ENCODE measurements at places on chromosomes 12 and 14.

- no peak for DNase-seq
Measured at GRCh38 chr14:50051106-50051505, 65.3 kb downstream of the VCPKMT start.

- DNase-seq: no peak
Measured at GRCh38 chr12:105862163-105862821, 276.5 kb downstream of the NUAK1 start.

- DNase-seq: no peak
Measured at GRCh38 chr14:105415481-105416428, 3.9 kb upstream of the MTA1 start.

DNA sequence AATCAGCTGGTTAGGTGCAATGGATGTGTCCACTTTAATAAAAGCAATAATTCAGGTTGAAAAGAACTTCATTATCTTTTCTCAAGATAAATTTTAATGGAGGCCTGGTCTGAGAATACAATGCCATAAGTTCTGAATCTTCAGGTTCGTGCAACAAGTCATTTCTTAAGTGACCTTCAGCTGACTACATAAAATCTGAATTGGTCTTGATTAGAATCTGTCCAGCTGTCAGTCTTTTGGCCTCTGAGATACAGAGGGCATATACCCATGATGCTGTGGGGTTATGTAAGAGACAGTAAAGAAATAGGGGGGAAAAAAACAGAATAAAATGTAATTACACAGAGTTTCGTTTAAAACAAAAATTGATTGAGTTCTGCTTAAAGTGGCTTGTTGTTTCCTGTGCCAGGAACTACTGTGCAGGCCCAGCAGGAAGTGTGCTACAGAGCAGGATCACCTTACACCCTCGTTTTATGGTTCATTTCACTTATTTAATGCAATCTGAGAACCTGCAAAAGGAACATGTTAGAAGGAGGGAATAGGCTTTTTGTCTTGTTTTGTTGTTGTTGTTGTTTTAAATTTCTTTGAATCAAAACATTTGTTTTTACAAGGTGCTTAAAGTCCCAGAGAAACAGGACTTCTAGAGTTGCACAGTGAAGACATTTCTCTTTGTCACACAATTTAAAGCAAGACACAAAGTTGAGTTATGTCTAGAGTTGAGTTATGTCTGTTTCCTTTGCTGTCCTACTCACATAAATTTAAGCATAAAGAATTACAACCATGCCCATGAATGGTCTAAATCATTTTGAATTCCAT lies 64.2 kb downstream of the LGR5 start:
- DNase-seq: peak; percentile 23

DNA sequence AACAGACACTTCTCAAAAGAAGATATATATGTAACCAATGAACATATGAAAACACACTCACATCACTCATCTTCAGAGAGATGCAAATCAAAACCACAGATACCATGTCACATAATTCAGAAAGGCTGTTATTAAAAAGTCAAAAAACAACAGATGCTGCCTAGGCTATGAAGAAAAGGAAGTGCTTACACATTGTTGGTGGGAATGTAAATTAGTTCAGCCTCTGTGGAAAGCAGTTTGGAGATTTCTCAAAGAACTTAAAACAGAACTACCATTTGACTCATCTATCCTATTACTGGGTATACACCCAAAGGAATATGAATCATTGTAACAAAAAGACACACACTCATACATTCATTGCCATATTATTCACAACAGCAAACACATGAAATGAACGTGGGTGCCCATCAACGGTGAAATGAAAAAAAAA lies 35.1 kb downstream of the EIF2S3B start:
- DNase-seq: no peak

DNA sequence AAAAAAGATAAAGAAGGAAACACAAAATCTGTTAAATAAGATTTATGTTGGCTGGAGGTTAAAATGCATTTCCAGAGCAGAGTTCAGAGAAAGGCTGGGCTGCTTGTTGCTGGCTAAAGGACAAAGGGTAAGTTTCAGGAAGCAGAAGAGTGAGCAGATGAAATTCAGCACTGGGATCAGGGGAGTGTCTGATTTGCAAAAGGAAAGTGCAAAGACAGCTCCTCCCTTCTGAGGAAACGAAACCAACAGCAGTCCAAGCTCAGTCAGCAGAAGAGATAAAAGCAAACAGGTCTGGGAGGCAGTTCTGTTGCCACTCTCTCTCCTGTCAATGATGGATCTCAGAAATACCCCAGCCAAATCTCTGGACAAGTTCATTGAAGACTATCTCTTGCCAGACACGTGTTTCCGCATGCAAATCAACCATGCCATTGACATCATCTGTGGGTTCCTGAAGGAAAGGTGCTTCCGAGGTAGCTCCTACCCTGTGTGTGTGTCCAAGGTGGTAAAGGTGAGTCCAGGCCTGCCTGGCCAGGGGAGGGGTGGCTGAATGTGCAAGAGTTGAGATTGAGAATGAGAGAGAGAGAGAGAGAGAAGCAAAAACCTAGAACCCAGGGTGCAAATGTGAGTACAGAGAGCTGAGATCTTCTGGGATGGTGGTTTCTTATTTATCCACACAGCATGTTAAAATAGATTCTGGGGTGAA lies at the start of gene OAS1:
OAS1 (plus strand) TSS at position 251 of the 703 bp plus-strand sequence; CDS start at position 329, 78 bp downstream.
- no peak for DNase-seq

DNA sequence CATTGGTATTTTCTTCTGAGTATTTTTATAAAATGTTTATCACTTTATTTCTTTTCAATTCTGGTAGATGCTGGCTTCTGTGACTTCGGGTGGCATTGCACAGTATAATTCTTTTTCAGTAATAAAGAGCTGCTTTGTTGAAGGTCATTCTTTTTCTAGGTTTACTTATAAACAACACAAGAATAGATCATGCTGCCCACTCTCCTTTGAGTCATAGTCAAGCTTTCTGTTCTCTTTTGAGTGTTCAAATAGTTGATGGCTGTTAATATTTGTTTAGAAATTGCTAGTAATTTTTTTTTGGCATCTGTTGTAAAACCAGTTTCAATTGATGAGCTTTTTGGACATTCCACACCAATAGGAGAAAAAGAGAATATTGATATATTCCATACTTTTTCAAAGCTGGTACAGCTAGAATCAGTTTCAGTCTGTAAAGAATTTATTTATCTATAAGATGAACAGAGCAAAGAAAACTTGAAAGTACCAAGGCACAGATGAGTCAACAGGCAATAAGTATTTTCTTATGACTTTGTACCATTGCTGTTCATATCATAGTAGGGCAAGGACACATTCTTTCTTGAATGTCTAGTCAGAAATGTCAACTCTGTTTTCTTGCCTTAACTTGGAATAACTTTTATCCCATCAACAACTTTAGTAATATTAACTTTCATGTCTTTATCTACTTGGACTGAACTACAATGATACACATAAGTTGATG lies 513.0 kb upstream of the SEL1L start:
- no peak for DNase-seq

- DNase-seq: no peak
Measured at GRCh38 chr12:116130431-116130830, 147.1 kb downstream of the MED13L start.

DNA sequence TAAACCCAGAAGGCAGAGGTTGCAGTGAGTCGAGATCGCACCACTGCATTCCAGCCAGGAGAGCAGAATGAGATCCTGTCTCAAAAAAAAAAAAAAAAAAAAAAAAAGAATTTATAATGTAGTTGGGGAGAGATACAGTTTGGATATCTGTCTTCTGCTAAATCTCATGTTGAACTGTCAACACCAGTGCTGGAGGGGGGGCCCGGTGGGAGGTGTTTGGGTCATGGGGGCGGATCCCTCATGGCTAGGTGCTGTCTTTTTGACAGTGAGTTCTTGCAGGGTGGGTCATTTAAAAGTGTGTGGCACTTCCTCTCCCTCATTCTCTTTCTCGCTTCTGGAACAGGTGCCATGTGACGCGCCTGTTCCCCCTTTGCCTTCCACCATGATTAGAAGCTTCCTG lies 32.8 kb downstream of the CLIP1 start:
- no peak for DNase-seq

DNA sequence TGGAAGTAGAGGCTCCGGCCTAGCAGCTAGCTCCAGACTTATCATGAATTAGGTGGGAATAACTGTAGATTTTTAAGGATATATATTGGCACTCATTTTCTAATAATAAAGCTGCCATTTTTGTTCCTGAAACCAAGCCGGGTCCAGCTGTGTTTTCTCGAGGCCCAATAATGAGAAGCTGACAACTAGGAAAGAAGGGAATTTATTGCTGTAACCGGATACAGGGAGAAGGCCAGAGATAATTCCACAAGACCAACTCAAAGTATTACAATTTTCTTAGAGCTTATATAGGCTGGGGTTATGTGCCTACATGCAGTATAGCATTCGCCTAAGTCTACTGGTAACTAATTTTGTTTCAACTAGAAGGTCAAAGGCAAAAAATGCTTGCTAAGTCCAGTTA lies 122.3 kb upstream of the FBXO33 start:
- no peak for DNase-seq

DNA sequence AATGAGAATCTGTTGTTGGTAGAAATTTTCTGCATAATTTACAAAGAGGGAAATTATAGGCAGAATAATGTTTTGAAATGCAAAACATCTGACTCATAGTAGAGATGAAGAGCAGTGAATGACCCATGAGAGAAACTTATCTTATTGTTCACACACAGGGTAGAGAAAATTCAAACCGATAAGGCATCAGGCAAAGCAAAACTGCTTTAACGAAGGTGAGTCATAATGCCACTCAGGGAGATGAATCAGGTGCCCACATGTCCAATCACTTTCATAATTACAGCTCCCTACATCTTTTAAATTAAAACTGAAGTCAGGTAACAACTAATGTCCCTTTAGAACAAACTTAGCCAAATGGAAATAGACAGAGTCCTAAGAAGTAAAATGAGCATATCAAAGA lies 265.6 kb upstream of the GARIN6 start:
- DNase-seq: no peak

DNA sequence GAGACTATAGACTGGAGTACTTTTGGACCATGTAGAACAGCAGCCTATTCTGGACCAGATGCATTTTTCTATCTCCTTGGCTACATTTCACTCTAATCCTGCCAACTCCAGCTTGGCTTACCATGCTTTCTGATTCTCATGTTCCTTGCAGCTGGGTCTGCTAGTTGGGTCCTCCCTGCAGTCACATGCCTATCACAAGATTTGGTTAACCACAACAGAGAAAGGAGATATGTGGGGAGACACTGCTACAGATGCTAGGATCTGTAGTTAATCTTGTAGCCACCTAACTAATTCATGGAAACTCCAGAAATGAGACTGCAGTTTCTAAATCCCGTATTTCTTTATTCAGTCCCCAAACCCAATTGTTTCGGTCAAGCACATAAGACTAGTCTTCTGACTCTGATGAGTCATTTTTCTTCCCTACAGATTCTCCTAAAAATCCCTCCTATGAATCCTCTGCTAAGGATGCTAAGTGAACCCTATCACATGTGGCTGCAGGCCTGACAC lies 410.6 kb downstream of the DAD1 start:
- no peak for DNase-seq

DNA sequence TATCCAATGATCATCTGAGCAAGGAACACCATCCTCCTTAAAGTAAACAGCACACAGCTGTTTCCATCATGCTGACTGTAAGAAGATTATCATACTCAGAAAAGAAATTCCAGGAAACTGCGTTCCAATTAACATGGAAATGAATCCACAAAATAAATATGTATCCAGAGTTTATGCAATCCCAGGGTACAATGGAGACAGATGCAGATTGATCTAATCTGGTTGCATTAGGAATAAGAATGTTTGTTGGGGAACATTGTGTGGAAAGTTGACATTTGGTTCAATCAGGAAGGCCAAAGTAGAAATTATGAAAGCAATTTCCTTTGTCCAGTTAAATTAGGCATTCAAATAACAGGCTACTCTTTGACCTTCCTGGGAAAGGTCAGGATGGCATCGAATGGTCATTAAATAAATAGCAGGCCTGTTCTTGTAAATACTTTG lies 236.9 kb upstream of the AMIGO2 start:
- DNase-seq: no peak

DNA sequence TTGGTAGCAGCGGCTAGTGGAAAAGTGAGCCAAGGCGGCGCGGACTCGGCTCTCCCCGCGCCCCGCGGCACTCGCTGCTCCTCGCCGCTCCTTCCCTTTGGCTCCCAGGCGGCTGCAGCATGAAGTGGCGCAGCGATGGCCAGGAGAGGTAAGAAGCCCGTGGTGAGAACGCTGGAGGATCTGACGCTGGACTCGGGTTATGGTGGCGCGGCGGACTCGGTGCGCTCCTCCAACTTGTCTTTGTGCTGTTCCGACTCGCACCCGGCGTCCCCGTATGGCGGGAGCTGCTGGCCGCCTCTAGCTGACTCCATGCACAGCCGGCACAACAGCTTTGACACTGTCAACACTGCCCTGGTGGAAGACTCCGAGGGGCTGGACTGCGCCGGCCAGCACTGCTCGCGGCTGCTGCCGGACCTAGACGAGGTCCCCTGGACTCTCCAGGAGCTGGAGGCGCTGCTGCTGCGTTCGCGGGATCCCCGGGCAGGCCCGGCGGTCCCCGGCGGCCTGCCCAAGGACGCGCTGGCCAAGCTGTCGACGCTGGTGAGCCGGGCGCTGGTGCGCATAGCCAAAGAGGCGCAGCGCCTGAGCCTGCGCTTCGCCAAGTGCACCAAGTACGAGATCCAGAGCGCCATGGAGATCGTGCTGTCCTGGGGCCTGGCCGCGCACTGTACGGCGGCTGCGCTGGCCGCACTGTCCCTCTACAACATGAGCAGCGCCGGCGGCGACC lies 225.6 kb upstream of the CRY1 start:
- DNase-seq: peak; percentile 52

- DNase-seq: no peak
Measured at GRCh38 chr12:22286569-22286968, 47.9 kb downstream of the ST8SIA1 start.

DNA sequence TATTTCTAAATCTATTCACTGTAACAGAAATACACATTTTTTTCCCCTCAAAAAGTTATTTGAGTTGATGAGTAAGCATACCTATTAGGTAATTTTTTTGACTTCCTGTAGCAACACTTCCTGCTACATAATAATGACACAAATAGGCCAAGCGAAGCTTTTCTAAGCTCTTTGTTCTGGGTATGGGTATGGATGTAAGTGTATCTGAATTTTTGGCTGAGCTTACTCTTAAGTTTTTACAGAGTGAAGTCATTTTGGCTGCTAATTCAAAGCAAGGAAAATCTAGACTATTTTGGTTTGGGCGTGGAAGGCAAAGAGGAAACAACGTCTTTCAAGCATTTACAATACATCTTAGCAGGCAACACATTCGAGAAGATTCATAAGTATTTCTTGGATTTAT lies 1206.0 kb upstream of the FLRT2 start:
- DNase-seq: no peak

DNA sequence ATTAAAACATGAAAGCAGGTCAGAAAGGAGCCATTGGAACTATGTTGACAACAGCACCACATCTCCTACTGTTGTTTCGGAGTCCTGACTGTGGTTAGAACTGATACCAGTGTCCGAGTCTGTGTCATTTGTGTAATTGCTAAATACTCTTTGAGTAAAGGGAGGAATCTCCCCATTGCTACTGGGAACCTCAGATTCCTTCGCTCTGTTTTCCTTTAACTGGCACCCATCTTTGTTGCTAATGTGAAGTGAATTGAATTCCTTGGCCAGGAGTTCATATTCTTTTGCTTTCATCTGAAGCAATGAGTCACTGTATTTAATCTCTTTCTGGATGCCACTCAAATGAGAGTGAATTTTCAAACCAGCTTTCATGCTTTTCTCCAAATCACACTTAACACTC lies 31.5 kb downstream of the RASSF9 start:
- no peak for DNase-seq
